ENCODE measurements at places on chromosomes 4 and X.

DNA sequence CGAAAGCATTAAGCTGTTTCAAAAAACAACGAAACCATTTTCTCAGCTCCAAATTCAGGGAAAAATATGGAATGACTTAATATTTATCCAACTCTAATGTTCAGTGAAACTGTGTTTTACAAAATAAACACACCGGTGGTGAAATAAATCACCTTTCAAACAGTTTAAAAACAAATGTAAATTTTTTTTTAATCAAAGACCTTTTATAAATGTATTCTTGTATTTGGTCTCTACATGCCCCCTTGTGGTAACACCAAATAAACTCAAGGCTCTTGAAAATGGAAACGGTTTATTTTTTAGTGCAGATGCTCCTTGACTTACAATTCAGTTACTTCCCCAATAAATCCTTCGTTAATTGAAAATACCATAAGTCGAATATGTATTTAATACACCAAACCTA is 45.8 kb upstream of the ITM2A start:
- no peak for DNase-seq

GRCh38 chr4:2036866-2037265 is 22.3 kb upstream of the NAT8L start:
- DNase-seq = no peak

DNA sequence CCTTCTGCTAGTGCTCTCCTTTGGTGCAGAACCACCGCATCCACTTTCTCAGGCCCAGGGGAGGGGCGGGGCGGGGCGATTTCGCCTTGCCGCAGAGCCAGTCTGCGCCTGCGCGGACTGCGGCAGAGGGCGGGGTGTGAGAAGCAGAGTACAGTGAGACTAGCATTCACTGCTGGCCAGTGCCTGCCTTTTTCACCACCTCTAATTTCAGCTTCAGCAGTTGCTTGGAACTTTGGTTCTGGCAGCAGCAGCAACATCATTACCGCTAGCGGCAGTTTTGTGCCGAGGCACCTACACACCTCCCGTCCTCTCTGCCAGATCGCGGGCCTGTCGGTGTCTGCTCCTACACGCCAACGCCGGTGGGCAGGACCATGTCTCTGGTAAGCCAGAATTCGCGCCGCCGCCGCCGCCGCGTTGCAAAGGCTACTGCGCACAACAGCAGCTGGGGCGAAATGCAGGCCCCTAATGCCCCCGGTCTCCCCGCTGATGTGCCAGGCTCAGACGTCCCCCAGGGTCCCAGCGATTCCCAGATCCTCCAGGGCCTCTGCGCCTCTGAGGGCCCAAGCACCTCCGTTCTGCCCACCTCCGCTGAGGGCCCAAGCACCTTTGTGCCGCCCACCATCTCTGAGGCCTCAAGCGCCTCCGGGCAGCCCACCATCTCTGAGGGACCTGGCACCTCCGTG is at the start of gene MAGEE1:
MAGEE1 (plus strand) TSS at position 151 of the 683 bp plus-strand sequence; CDS start at position 372, 221 bp downstream.
- DNase-seq = peak; percentile 21

DNA sequence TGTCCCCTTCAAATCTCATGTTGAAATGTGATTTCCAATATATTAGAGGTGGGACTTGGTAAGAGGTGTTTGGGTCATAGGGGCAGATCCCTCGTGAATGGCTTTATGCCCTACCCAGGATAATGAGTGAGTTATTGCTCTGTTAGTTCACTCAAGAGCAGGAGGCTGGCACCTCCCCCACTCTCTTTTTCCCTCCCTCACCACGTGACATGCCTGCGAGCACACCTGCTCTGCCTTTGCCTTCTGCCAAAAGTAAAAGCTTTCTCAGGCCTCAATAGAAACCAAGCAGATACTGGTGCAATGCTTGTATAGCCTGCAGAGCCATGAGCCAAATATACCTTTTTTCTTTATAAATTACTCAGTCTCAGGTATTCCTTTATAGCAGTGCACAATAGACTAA is 286.3 kb upstream of the UGT8 start:
- DNase-seq = no peak

- DNase-seq = no peak
Measured at GRCh38 chr4:112519689-112520597, 4.0 kb upstream of the NEUROG2 start.

- no peak for DNase-seq
Measured at GRCh38 chrX:13261348-13261747, 58.5 kb downstream of the ATXN3L start.

DNA sequence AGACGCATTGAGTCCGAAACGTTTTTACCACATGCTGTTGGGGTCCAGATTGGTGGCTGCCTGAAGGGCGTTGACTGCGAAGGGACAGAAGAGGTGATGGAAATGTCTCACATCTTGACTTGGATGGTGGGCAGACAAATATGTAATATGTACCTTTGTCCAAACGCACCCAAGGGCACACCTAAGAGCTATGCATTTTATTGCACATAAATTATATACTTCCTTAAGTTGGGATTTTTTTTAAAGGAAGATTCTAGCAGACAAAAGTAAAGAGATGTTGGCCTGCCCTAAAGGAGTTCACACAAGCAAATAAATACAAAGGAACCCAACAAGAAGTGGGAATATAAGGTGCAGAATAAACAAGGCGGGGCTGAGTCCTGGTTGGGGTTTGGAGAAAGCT is 91.1 kb upstream of the TBL1X start:
- DNase-seq = no peak

DNA sequence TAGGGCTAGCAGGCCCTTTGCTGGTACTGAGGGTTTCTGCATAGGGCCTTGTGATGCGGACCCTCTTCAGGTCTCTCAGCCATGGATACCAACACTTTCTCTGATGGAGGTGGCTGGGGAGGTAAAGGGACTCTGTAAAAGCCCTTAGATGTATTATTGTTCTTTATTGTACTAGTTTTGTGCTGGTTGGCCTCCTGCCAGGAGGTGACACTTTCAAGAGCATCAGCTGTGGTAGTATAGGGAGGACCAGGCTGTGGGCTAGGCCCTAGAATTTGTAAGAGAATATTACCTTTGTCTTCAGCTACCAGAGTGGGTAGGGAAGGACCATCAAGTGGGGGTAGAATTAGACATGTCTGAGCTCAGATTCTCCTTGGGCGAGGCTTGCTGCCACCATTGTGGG is 936.3 kb downstream of the CENPC start:
- no peak for DNase-seq

DNA sequence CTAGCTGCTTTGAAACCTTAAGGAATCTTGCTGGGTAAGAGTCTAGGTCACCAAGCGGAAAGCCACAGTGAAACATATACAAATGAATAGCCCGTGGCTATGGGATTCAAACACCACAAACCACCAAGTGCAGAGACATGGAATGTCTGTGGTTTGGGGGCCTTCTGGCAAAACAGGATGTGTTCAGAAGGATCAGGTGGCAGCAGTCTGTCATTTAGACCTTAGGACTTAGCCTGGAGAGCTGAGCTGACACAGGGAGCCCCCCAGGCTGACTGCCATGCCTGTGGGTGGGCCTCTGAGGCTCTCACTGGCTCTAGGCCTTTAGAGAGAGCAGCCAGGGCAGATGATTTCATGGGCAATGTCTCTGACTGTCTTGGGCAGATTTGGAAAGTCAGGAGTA is 225.6 kb downstream of the FBXW7 start:
- peak; percentile 58 for DNase-seq

DNA sequence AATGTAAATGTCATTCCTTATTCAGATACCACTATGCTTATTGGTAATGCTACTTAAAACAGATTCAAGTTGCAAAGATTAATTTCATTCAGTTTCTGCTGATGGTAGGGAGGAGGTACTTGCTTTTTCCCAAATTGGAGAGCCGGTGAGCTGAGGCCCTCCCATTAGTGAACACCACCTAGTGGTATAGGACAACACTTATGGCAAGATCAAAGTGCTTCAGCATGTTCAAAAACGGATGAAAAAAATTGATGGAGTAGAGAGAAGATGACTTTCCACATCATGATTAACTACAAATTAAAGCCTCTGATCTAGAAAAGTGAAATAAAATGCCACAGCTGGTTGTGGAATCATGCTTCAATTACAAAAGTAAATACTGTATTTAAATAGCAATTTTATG is 112.9 kb downstream of the MBNL3 start:
- no peak for DNase-seq
